WTC11 (cell line): ENCODE measurements at places on chromosomes 11 and 22. TPM values are rescaled to one million over a fixed set of nuclear protein-coding genes. Genes with fewer than 3 reads are reported as not detected.

OR10D3 gene
- total RNA-seq: not detected in 3 replicates

C11orf21 gene
- 0.11 to 0.24 TPM in 2 of 3 replicates, not detected in the other for total RNA-seq

RASD2 gene
- total RNA-seq: 2.5 to 3.1 TPM (median 3.0 TPM) in 3 replicates

SLN gene
- not detected in 3 replicates for total RNA-seq

CREB3L1 gene
- total RNA-seq: 10.9 to 12.6 TPM (median 11.4 TPM) in 3 replicates

CALCA gene
- total RNA-seq: 0.41 to 0.62 TPM (median 0.42 TPM) in 3 replicates

CERK gene
- total RNA-seq: 45.6 to 50.2 TPM (median 49.7 TPM) in 3 replicates

MS4A3 gene
- not detected in 3 replicates for total RNA-seq

TRIM51 gene
- total RNA-seq: not detected in 3 replicates

SLC22A25 gene
- not detected in 3 replicates for total RNA-seq

ST3GAL4 gene
- 12.8 to 17.3 TPM (median 14.3 TPM) in 3 replicates for total RNA-seq

CHADL gene
- 1.2 to 1.7 TPM (median 1.5 TPM) in 3 replicates for total RNA-seq

TBX1 gene
- total RNA-seq: 7.9 to 12.8 TPM (median 9.3 TPM) in 3 replicates

RASGRP2 gene
- 31.9 to 41.5 TPM (median 40.3 TPM) in 3 replicates for total RNA-seq

GRIA4 gene
- 11.4 to 20.0 TPM (median 17.9 TPM) in 3 replicates for total RNA-seq

ABTB2 gene
- total RNA-seq: 7.9 to 12.8 TPM (median 8.4 TPM) in 3 replicates

SEC14L2 gene
- 2.4 to 3.9 TPM (median 3.9 TPM) in 3 replicates for total RNA-seq

SCGB1C1 gene
- not detected in 3 replicates for total RNA-seq

OR10G4 gene
- 0.04 to 0.14 TPM in 2 of 3 replicates, not detected in the other for total RNA-seq

SCGB1A1 gene
- total RNA-seq: 1.1 to 1.6 TPM (median 1.2 TPM) in 3 replicates

SCGB1D2 gene
- total RNA-seq: not detected in 3 replicates

CD82 gene
- total RNA-seq: 15.5 to 19.8 TPM (median 19.3 TPM) in 3 replicates

NPAS4 gene
- total RNA-seq: 0.27 to 0.79 TPM (median 0.44 TPM) in 3 replicates

UPK3A gene
- total RNA-seq: 0.23 to 0.62 TPM (median 0.37 TPM) in 3 replicates

OMP gene
- 1.4 TPM in 1 of 3 replicates, not detected in the others for total RNA-seq

SLC22A6 gene
- not detected in 3 replicates for total RNA-seq

DMC1 gene
- total RNA-seq: 4.3 to 4.5 TPM (median 4.5 TPM) in 3 replicates

KCNJ5 gene
- 0.09 to 0.23 TPM (median 0.22 TPM) in 3 replicates for total RNA-seq

MMP27 gene
- total RNA-seq: not detected in 3 replicates

PDE2A gene
- total RNA-seq: 3.7 to 5.0 TPM (median 4.9 TPM) in 3 replicates

LMNTD2 gene
- 4.0 to 6.0 TPM (median 5.9 TPM) in 3 replicates for total RNA-seq

YAP1 gene
- 88.7 to 101 TPM (median 98.9 TPM) in 3 replicates for total RNA-seq

NELL1 gene
- total RNA-seq: 1.8 to 2.6 TPM (median 2.4 TPM) in 3 replicates

RAB38 gene
- total RNA-seq: 13.3 to 18.4 TPM (median 17.5 TPM) in 3 replicates

THAP12 gene
- total RNA-seq: 26.9 to 27.6 TPM (median 27.4 TPM) in 3 replicates

CALCB gene
- 3.2 to 4.1 TPM (median 3.3 TPM) in 3 replicates for total RNA-seq

DUSP8 gene
- total RNA-seq: 1.7 to 2.5 TPM (median 2.4 TPM) in 3 replicates

OR4C3 gene
- total RNA-seq: not detected in 3 replicates

STT3A gene
- total RNA-seq: 139 to 146 TPM (median 144 TPM) in 3 replicates

RBFOX2 gene
- total RNA-seq: 102 to 107 TPM (median 103 TPM) in 3 replicates

CCDC34 gene
- total RNA-seq: 18.9 to 23.7 TPM (median 22.8 TPM) in 3 replicates

KREMEN1 gene
- total RNA-seq: 4.1 to 5.8 TPM (median 5.4 TPM) in 3 replicates

ACRV1 gene
- total RNA-seq: not detected in 3 replicates

OR51E2 gene
- total RNA-seq: not detected in 3 replicates

P2RY2 gene
- 0.94 to 1.2 TPM (median 1.2 TPM) in 3 replicates for total RNA-seq

GTPBP1 gene
- total RNA-seq: 98.9 to 108 TPM (median 101 TPM) in 3 replicates

POU2AF3 gene
- 2.7 to 3.0 TPM (median 3.0 TPM) in 3 replicates for total RNA-seq

TOM1 gene
- 23.5 to 25.7 TPM (median 25.4 TPM) in 3 replicates for total RNA-seq

LDHA gene
- 644 to 1,009 TPM (median 1,007 TPM) in 3 replicates for total RNA-seq

MGAT3 gene
- total RNA-seq: 10.3 to 11.4 TPM (median 11.4 TPM) in 3 replicates

FGF4 gene
- total RNA-seq: 3.2 to 5.9 TPM (median 3.3 TPM) in 3 replicates

SLC25A1 gene
- total RNA-seq: 201 to 213 TPM (median 204 TPM) in 3 replicates

VSIG10L2 gene
- total RNA-seq: not detected in 3 replicates
